ENCODE measurements at places on chromosomes 1 and 21.

DNA sequence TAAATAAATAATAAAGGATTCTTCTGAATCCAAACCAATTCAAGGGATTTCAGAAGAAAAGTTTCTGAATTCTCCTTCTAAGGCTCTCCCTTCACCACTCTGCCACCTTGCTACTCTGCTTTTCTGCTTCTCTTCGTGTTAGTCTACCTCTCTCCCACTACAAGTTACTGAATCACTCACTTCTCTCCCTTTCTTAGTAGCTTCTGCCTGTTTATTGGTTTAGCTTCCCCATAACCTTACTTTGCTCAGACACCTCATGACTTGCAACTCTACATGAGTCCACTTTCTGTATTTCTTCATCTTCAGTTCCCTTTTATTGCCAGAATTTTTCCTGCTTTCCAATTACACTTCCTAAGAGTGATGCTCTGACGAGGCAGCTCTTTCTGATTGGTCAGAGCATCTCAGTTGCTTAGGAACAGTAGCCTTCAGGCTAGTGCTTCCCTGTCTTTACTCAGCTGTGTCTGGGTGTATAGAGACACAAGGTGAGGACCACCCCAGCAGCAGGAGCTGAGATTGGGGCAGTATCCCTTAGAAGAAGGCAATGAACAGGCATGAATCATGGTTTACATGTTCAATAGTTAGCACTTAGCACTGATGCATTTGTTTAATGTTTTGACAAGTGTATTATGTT, 144.6 kb downstream of the SLC30A10 start:
- no peak for DNase-seq

DNA sequence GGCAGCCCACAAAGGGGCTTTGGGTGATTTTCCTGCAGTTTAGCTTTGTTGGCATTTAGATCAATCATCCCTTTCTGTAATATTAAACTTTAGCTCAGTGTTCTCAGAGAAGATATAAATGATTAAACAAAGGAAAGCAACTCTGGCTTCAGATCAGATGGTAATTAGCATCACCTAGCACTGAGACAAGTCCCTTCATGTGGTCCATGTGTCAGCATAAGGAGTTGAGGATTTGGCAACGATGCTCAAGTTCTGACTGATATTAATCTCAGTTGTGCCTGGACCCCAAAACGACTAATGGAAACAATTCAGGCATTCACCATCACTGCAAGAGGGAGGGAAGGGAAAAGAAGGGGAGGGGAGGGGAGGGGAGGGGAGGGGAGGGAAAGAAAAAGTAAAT, 60.4 kb downstream of the SEC16B start:
- DNase-seq = no peak

DNA sequence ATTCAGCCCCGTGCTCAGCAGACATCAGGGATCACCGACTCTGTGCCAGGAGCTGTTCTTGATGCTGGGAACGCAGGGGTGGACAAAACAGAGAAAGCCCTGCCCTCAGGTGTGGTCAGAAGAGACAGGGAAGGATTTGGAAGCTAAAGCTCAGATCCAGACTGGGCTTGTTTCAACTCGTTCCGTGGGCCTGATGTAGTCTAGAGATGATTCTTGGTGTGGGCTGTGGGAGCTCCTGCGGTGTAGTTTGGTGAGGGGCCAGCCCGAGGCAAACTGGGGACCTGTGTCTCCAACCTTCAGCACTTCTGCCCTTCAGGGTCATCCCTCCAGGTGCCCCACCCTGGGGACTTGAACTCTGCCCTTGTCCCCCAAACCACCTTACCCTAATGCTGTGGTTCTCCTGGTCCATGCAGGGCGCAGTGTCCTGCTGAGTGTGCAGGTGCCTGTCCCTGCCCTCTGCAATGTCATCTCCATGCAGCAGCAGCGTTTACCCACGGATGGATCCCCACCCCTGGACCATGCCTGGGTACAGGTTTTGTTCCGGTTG, 17.3 kb upstream of the ABCG1 start:
- no peak for DNase-seq

DNA sequence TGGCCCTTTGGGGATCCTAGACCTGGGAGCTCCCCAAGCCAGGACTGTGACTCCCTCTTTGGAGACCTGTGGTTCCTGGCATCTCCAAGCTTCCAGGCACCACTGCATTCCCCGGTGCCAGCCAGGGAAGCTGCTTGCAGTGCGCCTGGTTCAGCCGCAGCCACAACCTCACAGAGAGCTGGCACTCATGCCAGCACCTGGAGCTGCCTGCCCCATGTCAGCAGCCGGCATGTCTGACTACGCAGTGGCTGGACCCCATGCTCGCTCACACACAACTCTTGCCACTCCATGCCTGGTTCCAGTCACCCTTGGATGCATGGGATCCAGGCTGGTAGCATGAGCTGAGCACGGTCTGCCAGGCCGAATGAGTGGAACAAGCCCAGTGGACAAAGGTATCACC, 426.6 kb downstream of the LRRIQ3 start:
- DNase-seq = no peak

GRCh38 chr1:65719391-65719790, 73.3 kb upstream of the PDE4B start:
- no peak for DNase-seq

DNA sequence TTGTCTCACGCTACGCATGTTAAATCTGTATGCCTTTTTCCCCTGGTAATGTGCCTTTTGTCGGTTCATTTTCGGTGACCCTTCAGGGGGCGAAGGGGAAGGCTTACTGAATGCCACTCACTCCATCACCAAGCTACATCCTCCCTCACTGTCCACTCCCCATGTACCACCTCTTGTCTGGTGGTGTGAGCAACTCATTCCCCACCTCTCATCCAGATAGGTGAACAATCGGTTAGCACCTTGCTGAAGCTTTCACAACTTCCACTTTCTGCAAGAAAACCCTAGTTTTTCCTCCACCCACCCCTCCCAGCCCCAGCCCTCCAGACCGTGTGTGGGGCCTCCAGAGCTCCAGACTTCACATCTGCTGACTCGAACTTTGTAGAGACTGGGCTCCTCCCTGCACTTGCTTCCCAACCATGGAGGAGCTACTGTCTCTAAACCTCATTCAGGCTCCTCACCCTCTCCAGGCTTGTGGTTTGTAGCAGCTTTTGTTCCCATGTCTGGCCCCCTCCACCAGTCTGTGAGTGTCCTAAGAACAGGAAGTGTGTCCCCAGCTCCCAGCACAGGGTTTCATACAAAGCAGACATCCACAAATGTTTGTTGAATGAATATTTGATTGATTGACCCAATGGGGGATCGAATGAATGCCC, 48.4 kb upstream of the RUNX3 start:
- no peak for DNase-seq

GRCh38 chr1:197198911-197199310, 52.4 kb upstream of the ASPM start:
- no peak for DNase-seq

GRCh38 chr1:185840880-185841279, 106.7 kb downstream of the HMCN1 start:
- no peak for DNase-seq

- peak; percentile 78 for DNase-seq
Measured at GRCh38 chr21:35204850-35205541, 155.9 kb upstream of the RUNX1 start.

DNA sequence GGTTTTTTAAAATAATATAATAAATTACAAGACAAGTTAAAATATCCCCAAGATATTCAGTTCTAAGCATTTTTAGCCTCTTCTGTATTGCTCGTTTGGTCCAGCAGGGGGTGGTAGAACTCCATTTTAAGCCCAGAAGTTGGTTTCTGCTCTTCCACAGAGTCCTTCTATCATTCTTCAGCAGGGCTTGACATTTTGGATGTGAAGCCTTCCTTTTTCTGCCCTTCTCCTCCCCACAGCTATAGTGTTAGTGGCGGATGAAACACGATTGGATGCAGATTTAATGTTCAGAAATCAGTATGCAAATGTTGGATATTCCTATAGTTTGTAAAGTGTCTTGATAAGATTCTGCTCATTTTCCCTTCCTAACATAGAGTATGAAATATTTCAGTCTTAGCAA, 1.4 kb downstream of the NCAM2 start:
- peak; percentile 59 for DNase-seq

- peak; percentile 49 for DNase-seq
Measured at GRCh38 chr1:247077213-247077612, 1.4 kb downstream of the ZNF670 start.

DNA sequence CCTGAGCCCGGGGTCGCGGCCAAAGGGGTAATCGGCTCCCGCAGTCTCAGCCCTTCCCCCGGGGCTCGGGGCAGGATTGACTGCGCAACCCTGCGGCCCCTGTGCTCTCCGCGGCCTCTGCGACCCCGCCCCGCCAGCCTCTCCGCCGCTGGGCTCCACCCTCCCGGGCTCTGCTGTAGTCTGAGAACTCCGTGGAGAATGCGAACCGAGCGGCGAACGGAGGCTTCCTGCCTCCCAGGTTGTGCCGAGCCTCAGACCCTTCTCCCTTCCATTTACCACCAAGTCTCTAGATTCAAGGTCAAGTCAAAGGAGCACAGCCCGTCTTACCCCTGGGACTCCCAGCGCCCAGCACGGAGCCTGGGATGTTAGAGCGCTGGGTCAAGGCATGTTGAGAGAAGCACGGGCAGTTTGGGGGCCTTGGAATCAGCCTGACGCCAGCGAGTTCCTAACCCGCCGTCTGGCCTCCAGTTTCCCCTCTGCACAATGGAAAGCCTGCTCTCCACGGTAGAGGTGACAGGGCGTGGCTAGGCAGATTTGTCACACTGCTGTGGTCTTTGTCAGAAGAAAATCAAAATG, 3.0 kb downstream of the ATP2B4 start:
- peak; percentile 59 for DNase-seq

DNA sequence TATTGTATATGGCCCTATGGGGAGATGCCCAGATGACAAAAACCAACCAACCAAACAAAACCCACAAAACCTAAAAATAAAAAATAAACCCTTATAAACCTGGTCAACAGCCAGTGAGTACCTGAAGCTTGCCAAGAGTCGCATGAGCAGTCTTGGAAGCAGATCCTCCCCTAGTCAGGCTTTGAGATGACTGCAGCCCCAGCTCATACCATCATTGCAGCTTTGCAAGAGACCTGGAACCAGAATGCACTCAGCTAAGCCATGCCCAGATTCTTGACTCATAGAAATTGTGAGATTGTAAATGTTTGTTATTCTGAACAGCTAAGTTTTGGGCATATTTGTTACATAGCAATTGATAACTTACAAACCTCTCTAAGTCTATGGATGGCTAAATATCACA, 326.8 kb downstream of the HLX start:
- DNase-seq = no peak

DNA sequence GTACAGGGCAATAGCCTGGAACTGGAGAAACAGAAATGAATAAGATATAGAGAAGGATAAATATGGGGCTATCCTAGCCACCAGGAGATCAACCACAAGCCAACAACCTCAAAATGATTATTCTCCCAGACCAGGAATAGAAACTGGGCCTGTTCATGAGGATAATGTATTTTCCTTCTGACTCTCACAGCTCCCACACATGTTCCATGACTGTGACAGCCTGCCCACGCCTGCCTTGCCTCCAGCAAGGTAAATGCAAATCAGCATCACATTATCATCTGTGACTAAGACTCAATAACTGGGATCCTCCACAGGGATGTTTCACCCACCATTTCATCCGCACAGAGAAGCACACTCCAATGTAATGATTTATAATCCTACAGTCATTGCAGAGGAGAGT, 3.3 kb downstream of the ENSA start:
- no peak for DNase-seq

DNA sequence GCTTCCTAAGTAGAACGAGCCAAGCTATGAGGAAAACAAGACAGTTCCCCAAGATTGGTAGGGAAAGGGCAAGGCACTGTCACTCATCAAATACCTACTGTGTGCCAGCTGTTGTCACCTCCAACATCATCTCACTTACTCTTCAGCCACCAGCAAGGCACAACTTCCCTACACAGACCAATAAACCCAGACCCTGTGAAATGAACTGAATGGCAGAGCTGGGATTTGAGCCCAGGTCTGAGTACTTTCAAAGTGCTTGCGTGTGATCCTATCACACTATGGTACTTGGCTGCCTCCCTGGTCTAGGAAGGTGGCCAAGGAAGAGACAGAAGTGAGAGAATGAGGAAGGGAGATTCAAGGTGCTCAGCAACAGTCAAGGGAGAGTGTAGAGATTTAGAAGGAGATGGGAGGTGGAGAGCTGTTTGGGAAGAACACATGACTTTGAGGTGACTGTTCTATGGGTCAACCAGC, 16.7 kb upstream of the TRIM63 start:
- DNase-seq = no peak

DNA sequence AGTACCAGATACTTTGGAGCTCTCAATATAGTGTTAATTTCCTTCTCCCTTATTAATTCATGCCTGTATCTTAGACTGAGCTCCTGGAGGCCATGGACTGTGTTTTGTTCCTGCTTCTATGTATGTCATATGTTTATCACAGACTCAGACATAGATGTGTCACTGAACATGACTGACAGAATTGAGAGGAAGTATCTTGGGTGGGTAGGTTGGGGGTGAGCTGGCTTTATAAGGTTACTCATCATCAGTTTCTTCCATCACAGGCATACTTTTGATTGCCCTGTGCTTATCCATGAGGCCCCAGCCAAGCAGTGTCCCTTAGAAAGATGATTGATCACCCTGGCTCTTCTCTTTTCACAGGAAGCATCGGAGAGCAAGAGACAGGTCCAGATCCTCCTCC, 5.6 kb upstream of the SH3D21 start:
- DNase-seq = peak; percentile 26

DNA sequence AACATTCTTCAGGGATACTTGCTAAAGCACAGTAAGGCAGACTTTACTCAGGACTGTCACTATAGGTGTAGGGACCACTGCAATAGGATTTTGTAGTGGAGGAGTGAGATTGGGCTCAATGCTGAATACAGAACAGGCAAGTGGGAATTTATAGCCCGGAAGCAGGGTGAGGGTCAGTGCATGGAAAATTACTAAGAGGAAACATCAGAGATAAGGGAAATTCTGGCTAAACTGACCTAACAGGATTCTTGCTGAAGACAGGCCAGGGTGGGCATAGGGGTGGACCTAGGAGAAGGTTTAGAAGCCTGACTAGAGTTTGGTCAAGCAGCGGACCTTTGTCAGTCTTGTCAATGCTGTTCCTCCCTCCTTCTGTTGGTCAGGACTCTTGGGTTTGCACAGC, 20.8 kb upstream of the ZNF362 start:
- no peak for DNase-seq

DNA sequence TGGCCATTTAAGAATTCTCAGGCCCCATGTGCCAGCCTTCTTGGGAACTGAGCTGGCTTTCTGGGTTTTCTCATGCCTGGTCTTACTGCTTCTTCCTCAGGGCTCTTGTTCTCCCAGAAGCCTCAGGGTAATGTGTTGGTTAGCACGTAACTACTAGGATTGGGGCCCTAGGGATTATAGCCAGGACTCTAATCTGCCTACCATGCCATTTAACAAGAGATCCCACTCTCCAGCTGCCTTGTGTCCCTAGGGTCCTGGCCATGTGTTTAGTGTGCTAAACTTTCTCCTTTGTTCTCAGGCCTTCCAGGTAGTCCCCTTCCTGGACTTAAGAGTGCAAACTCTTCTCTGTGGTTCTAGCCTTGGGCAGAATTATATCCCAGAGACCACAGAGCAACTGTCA, 2.2 kb upstream of the SH3BGRL3 start:
- no peak for DNase-seq

GRCh38 chr1:69246109-69246508, 321.6 kb upstream of the LRRC7 start:
- DNase-seq = no peak

Measured in fibroblast of skin of back (primary cell).